ENCODE measurements at places on chromosomes 2 and 18. TPM values are rescaled to one million over a fixed set of nuclear protein-coding genes. Genes with fewer than 3 reads are reported as not detected.

Gene DYSF
- 2.3 TPM for total RNA-seq

Gene NEB
- total RNA-seq: 0.33 TPM

Gene RGPD3
- 0.20 TPM for total RNA-seq

Gene SERPINB11
- total RNA-seq: not detected

Gene RNF125
- total RNA-seq: 0.13 TPM

Gene ZFAND2B
- total RNA-seq: 26.0 TPM

Gene SERPINB12
- not detected for total RNA-seq

Gene ZNF521
- 20.7 TPM for total RNA-seq

Gene INHBB
- 0.52 TPM for total RNA-seq

Gene TNP1
- not detected for total RNA-seq

Data from smooth muscle cell of the pulmonary artery (primary cell).